LHCN-M2 (cell line): ENCODE measurements at places on chromosomes 2 and 18. TPM values are rescaled to one million over a fixed set of nuclear protein-coding genes. Genes with fewer than 3 reads are reported as not detected.

DNA sequence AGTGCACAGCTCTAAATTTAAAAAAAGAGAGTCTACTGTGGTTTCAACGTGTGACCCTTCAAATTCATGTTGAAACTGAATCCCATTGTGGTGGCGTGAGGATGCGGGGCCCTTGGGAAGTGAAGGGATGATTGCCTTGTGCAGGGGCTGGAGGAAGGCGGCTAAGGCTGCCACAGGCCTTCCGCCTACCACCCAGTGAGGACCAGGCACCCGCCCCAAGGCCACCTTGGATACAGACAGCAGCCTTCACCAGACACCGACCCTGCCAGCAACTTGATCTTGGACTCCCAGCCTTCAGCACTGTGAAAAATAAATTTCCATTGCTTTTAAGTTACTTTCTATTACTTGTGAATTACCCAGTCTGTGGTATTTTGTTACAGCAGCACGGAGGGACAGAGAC, 103.4 kb upstream of the TMEM18 start:
- DNase-seq, result no peak

DNA sequence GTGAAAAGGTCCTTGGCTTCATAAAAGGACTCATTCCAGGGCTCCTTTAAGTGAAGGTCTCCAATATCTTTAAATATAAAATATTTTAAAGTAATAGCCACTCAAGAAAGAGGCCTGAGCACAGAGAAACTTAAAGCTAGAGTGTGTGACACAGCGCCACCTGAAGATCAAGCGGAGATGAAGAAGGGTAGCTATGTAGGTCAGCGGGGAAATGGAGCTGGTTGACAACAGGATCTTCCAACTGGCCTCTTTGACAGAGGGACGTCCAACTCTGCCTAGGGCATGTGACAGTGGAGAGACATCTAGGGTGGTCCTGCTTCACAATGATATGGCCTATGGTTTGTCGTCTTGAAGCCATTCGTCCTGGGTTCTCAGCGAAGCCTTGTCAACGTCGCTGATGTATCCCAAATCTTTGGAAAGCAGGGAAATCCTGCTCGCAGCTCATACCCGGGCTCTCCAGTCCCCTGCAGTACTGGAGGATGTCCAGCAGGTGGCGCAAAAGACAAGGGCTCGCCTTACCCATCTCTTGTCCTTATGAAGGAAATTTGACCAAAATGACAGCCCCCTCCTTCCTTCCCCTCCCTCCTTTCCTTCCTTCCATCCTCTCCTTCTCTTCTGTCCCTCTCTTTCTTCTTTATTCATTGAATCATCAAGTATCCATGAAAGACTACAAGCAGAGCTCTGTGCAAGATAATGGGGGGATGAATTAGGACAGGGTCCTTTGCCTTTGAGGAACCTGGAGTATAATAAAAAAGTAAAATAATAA, 59.6 kb downstream of the LONRF2 start:
- peak; percentile 26 for DNase-seq

DNA sequence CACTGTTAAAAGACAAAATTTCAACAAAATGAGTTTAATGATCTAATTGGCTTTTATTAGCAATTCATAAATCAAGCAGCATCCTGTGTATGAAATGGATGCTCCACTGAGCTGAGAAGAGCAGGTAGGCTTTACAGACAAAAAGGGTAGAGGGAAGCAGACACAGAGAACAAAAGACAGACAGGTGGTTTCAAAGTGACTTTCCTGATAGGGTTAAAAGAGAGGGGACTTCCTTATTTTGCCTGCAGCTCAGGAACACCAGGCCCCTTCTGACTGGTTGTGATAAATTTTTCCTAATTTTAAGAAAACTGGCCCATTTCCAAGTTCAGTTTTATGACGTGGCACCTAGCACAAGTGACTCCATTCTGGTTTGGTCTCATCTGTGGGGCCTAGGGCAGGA, 11.9 kb downstream of the TEX51 start:
- DNase-seq, result no peak

- peak; percentile 53 for DNase-seq
Observed at GRCh38 chr2:141611981-141612380, 518.8 kb downstream of the LRP1B start.

GRCh38 chr2:200613692-200614091, 27.9 kb downstream of the AOX1 start:
- no peak for DNase-seq

- DNase-seq, result no peak
Observed at GRCh38 chr18:35818353-35818667, 154.2 kb upstream of the RMP24 start.

DNA sequence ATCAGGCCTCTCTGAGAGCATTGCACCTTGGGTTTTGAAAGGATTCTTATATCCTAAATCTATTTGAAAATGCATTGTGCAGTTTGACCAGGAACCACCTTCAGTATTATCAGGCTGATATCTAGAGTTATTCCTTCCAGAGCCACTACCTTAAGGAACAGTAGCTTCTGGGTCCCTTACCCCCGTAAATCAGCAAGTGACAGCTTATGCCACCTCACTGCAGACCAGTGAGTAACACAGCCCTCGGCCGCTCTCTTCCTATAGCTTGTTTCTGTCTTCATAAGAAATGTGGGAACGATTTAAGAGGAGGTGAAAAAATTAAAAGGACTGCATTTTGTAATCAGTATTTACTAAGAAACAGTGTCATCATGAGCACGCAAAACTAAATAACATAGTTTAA, 584.2 kb downstream of the GALR1 start:
- no peak for DNase-seq

DNA sequence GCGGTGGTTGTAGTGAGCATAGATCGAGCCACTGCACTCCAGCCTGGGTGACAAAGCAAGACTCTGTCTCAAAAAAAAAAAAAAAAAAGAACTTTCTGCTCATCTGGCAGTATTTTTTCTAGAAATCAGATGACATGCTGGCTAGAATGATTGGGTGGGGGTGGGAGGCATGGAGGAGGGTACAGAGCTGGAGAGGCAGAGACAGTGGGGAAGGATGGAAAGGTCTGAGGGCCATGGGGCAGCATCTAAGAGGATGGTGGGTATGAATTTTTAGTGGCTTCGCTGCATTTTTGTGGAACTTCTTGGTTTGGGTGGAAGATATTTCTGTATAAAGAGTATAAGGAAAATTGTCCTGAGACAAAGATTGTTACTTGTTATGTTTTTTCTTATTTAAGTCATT, 23.3 kb downstream of the ARMC9 start:
- DNase-seq, result no peak

DNA sequence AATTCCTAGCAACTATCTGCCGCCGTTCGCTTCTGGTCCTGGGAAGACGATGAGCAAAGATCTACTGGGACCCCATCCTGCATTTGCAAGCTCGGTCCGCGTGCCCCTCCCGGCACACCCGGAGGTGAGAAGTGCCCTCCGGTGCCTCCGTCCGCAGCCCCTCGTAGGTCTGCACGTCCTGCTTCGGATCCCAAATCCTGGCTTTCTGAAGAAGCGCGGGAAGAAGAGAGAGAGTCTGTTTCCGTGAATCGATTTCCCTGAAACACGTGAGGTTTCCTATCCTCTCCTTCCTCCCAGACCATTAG, 5.0 kb upstream of the OSR1 start:
- no peak for DNase-seq

- no peak for DNase-seq
Observed at GRCh38 chr2:106267997-106268396, 73.9 kb upstream of the UXS1 start.

GRCh38 chr2:229176136-229176535, 95.0 kb downstream of the PID1 start:
- no peak for DNase-seq

GRCh38 chr2:15704086-15704787, 112.6 kb downstream of the DDX1 start:
- no peak for DNase-seq

GRCh38 chr2:118823633-118824032, 23.8 kb downstream of the EN1 start:
- DNase-seq, result no peak

- no peak for DNase-seq
Observed at GRCh38 chr18:46335534-46336101, 231.4 kb downstream of the HAUS1 start.

DNA sequence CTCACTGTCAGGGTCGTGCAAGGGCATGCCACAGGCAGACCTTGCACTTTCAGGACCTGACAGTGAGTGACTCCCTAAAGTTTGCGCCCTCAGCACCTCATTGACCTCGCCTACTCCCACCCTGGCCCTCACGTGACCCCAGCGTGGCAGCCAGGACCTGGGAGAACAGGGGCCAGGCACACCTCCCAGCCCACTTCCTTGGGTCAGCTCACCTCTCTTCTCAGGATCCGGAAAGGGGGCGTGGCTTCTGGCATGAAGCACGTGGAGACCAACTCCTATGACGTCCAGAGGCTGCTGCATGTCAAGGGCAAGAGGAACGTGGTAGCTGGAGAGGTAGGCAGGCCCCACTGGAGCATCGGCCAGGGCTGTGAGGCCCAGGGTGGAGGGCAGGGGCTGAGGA, 8.8 kb downstream of the VIL1 start:
- no peak for DNase-seq

- DNase-seq, result no peak
Observed at GRCh38 chr18:28831908-28832307, 655.0 kb upstream of the CDH2 start.

DNA sequence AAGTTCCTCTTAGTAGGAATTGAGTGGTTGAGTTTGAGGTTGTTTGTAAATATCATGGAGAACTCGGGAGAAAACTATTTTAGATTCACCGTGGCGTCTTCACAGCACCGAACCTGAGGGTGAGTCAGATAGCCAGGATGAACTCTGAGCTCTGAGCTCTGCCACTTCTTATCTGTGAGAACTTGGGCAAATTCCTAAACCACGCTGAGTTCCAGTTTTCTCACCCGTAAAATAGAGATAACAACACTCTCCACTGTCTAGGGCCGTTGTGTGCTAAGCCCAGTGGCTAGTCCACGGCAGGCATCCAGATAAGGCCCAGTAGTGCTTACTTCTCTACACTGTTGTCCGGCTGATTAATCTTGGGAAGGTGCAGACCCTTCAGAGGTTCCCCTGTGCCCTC, 7.0 kb downstream of the KIF5C start:
- DNase-seq, result no peak

GRCh38 chr18:697800-698199, 14.6 kb downstream of the ENOSF1 start:
- DNase-seq, result no peak

DNA sequence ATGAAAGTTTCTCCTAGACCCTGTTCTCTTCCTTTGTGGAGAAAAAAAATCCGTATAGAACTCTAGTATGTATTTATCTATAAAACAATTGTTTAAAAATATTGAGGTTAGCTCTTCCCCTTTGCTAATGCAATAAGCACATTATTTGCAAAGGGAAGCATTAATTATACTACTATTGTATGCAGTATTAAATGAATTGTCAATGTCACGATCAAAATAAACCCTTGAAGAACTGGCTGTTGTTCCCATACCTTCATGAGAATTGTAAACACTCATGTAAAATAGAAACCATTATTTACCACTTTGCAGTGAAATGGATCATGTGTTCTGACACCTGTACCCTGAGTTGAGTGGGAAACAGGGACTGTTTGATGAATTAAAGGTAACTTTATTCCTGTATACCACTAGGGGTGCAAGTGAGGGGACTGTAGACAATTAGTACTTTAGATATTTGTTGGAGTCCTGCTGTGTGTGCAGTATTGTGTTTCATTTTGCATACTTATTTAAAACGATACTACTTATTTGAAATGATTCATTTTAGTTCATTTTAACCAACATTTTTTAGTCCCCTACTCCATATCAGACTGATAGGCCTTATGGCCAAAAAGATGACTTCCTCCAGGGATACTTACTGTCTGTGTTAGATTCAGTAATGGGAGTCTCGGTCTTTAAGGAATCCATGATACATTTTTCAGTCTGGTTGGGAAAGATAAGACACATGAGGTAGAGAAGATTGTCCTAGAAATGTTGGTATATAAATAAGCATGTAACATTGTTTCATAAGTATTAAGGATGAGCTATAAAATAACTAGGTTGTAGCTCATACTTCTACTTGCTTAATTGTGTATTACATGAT, 7.9 kb downstream of the PKP4 start:
- DNase-seq, result peak; percentile 11

GRCh38 chr2:197124639-197125390, 185.8 kb downstream of the ANKRD44 start:
- DNase-seq, result no peak

- no peak for DNase-seq
Observed at GRCh38 chr2:19989342-19989666, 601 bp downstream of the WDR35 start.

DNA sequence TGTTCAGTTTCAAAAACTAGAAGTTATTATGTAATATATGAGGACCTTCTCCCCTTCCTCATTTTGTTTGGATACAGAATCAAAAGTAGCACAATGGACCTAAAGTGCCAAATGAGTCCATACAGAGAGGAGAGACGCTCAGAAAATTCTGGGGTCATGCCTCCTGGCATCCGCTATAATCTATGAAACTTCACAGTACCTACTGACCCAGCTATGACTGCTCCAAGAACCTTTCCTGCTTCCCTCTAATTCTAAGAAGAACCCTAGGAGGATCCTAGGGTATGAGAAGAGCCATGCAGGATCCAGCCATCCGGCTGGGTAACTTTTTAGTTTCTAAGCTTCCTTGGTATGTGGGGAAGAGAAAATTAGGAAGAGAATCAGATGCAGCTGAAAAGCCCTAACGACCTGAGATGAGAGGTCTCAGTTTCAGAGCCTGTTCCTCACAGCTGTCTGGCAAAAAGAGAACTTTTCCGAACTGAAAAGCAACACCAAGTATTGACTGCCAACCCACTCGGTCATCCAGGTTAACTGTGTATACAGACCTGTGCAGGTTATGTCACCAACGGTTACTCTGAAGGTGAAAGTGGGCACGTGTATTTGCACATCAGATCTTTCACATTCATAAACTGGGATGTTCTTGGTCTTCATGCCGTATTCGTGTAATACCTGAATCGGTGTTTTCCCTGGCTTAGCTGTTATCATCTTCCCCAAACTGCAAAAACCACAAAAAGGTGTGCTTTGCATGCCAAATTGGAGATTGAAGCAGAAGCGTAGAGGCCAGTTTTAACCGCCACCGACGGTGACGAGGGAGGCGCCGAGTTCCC, 1.1 kb downstream of the PRKRA start:
- DNase-seq, result no peak

CHST9 gene
- total RNA-seq, result not detected in 2 replicates

MC5R gene
- not detected in 2 replicates for total RNA-seq

CD8B gene
- total RNA-seq, result not detected in 2 replicates

IL1RN gene
- not detected in 2 replicates for total RNA-seq

PROKR1 gene
- not detected in 2 replicates for total RNA-seq

ZSWIM2 gene
- 0.06 TPM in 1 of 2 replicates, not detected in the other for total RNA-seq

COLEC11 gene
- not detected in 2 replicates for total RNA-seq

BOD1L2 gene
- not detected in 2 replicates for total RNA-seq

NHEJ1 gene
- 18.0 and 22.2 TPM in 2 replicates for total RNA-seq

TMEM182 gene
- 2.7 and 4.0 TPM in 2 replicates for total RNA-seq

HAT1 gene
- 76.8 and 87.5 TPM in 2 replicates for total RNA-seq

ZNF512 gene
- 36.0 and 41.6 TPM in 2 replicates for total RNA-seq

CHRNG gene
- 0.83 and 5.5 TPM in 2 replicates for total RNA-seq

EFEMP1 gene
- 37.8 and 52.5 TPM in 2 replicates for total RNA-seq

TXNDC2 gene
- 0.32 and 0.63 TPM in 2 replicates for total RNA-seq
